ENCODE measurements at places on chromosomes 12 and 14.

- no peak for DNase-seq
These were observed 13.9 kb upstream of the DCD start for GRCh38 chr12:54662026-54662425.

- no peak for DNase-seq
These were observed 60.4 kb downstream of the TMTC3 start for GRCh38 chr12:88202500-88202899.

GRCh38 chr12:3418609-3419390 lies 72.2 kb upstream of the PRMT8 start:
- DNase-seq = no peak

- no peak for DNase-seq
These were observed 372.7 kb downstream of the IPO8 start for GRCh38 chr12:30323008-30323407.

DNA sequence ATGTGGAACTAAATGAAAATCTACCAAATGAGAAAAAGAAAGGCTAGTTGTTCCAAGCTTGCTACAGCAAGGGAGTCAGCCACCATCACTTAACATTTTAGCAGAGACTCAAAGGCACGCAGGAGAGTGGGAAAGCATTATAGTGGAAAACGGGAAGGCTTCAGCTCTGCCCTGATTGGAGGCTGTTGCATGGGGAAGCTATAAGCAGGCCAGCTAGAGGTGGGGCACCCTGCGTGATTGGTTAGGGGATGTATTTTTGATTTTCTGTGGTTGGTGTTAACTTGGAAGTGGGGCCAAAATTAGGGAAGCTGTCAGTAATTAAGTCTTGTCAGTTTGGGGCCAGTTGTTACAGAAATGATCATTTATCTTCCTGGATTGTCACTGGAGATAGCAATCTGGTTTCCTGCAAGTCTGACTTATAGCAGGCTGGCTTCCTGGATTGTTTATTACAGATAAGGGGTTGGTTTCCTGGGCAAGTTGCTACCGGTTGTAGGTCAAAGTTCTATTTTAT lies 93.9 kb downstream of the FAR2 start:
- DNase-seq = no peak

DNA sequence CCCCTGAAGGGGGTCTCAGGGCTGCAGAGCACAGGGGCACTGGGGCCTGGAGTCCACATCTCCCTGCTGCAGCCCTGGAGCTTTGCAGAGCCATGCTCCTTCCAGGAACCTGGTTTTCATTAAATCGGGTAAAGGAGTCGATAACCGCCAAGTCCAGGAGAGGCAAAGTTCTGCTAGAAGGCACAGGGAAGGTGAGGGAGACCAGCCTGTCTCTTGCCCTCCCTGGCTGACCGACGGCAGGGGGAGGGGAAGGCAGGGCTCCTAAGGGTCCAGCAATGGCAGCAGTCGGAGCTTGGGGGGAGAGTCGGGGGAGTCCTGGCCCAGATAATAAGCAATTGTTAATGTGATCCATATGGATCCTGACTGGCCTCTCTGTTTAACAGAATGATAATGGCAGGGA lies 3.0 kb downstream of the FIGNL2 start:
- DNase-seq = no peak

- no peak for DNase-seq
These were observed 5.7 kb downstream of the METTL25 start for GRCh38 chr12:82363990-82364389.

GRCh38 chr12:89261982-89262381 lies 90.3 kb downstream of the DUSP6 start:
- no peak for DNase-seq

DNA sequence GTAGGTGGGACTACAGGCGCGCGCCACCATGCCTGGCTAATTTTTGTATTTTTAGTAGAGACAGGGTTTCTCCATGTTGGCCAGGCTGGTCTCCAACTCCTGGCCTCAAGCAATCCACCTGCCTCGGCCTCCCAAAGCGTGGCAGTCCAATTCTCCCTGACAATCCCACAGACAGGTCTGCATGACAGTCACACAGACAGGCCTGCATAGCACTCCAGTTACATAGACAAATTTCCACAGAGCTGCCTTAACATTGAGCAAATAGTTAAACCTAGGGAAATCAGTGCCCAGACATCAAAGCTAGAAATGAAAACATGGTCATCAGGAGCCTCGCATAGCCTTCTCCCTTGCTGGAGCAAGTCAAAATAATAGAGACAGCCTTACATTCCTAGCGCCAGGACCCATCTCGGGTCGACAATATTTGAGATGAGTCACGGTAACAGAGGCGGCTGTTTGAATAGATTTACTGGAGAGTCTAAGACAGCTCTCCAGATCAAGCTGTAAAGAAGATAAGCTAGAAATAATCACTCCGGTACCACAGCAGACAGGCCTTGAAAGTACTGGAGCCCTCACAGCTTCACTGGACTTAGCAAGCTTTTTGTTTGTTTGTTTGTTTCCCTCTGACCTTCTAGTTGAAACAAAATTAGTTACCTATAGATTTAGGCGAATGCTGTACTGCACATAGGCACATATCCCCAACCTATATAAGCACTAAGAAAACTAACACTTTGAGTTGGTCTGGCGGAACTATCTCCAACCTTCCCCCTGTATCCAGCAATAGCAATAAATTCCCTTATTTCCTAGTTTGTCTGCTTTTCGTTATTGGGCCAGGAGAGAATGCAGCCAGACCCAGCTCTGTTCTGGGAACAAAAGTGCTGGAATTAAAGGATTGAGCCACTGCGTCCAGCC lies 23.8 kb upstream of the PYROXD1 start:
- no peak for DNase-seq

- DNase-seq = no peak
These were observed 13.2 kb upstream of the INF2 start for GRCh38 chr14:104676130-104676693.

DNA sequence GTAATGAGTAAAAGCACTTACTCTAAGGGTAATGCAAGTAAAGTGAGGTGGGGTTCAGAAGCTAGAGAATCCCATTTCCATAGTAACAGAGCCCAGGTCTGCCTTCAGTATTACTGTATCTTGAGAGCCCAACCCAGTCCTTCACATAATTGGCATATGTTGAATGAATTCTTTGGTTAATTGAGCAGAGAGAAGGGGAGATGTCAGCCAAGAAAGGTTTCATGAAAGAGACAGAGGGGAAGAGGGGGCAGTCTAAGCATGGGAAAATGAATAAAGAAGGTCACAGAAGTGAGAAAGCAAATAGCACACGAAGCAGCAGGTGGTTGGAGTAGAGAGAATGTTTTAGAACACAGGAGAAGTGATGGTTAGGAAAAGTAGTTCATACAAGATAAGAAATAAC lies 371.1 kb downstream of the SEC23A start:
- no peak for DNase-seq

- no peak for DNase-seq
These were observed 46.0 kb upstream of the ESRRB start for GRCh38 chr14:76329951-76330350.

GRCh38 chr12:110010853-110011723 lies 11.9 kb downstream of the ANKRD13A start:
- DNase-seq = no peak

GRCh38 chr14:59857328-59857727 lies 13.2 kb downstream of the RTN1 start:
- no peak for DNase-seq

GRCh38 chr12:112627851-112628250 lies 163.7 kb upstream of the RPH3A start:
- DNase-seq = no peak

DNA sequence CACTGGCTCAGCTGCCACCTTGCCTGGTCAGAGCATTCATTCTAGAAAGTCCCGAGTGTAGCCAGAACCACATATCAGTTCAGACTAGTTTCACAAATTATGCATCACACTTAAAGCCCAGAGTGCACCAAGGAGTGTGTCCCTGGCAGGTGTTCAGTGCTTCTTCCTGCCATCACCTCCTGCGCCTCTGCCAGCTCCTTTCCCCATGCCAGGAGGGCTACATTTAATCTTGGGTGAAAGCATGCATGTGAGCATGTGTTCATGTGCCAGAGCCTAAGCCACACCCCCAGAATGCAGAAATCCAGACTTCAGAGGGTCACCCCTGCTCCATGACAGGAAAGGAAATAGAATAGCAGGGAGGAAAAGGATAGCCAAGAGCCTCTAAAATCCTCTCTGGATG lies 381.6 kb downstream of the DPF3 start:
- DNase-seq = no peak

- no peak for DNase-seq
These were observed 93.6 kb upstream of the CCDC91 start for GRCh38 chr12:28096649-28097048.

DNA sequence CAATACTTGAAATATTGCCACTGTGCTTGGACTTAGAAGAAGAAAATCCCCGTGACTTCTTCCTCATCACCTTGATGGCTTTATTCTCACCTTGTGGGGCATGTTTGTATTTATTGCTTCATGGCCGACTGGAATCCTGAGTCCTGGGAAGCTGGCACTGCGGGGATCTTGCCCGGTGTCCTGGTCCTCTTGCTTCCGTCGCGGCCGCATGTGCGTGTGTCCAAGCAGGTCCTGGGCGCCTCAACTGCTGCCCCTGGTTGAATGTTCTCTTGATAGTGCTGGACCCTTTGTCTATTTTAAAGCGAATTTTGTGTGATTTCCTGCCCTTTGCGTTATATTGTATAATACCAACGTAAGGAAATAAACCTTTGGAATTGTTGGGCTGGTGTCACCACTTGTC lies 6.3 kb upstream of the PUS1 start:
- no peak for DNase-seq

- DNase-seq = no peak
These were observed 136.5 kb upstream of the VRK1 start for GRCh38 chr14:96660667-96661066.

GRCh38 chr12:2625289-2625612 lies 169.5 kb upstream of the FKBP4 start:
- DNase-seq = no peak

DNA sequence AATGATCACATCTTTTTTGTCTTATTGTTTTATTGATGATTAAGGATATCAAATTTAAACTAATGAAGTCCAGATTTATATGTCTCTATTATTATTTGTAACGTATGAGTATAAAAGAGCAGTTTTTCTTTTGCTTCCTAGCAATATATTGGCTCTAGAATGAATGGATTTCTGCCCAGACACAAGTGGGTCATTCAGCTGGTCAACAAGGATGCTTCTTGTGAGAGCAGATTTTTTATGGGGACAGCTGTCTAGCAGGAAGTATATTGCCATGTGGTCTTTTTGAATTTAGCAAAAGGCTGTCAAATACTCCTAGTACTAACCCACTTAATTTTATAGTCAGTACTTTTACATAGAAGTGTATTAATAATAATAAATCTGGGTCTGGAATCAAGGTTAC lies 1071.1 kb upstream of the FLRT2 start:
- no peak for DNase-seq

- no peak for DNase-seq
These were observed 88.7 kb upstream of the KCNA1 start for GRCh38 chr12:4820971-4821370.

GRCh38 chr12:105048315-105048714 lies 35.9 kb downstream of the ALDH1L2 start:
- DNase-seq = no peak

GRCh38 chr12:69321351-69321750 lies 26.8 kb upstream of the LYZ start:
- no peak for DNase-seq

GRCh38 chr14:74566174-74567141 lies 45.6 kb downstream of the LTBP2 start:
- no peak for DNase-seq

DNA sequence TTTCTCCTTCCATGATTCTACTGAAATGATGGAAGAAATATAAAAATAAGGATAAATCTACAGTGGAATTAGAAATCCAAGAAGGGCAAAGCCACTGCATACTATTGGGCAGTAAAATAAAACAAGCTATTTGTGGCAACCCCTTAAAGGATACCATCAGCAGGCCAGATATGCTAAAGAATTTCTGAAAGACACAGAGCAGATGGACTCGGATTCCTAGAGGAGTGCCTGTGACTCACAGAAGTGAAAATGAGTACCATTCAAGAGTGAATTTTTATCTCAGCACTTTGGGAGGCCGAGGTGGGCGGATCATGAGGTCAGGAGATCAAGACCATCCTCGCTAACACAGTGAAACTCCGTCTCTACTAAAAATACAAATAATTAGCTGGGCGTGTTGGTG lies 318.1 kb downstream of the LRIG3 start:
- DNase-seq = no peak

DNA sequence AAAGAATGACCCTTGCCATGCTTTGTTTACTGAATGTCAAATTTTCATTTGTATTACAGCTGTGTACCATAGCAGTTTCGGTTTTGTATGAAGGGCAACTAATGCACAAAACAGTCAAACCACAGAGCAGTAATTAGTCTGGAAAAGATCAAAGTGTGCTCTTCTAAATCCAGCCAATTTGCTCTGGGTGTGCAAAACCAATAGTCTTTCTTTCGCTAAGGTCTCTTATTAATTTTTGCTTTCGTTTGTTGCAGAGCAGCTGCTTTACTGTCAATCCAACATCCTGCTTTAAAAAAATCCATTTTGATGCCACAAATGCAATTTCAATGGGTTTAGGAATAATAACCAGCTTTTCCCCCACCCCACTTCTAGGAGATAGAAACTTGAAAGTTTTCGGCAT lies 114.2 kb downstream of the BRMS1L start:
- DNase-seq = no peak

GRCh38 chr12:94689002-94689645 lies 38.8 kb upstream of the TMCC3 start:
- no peak for DNase-seq

DNA sequence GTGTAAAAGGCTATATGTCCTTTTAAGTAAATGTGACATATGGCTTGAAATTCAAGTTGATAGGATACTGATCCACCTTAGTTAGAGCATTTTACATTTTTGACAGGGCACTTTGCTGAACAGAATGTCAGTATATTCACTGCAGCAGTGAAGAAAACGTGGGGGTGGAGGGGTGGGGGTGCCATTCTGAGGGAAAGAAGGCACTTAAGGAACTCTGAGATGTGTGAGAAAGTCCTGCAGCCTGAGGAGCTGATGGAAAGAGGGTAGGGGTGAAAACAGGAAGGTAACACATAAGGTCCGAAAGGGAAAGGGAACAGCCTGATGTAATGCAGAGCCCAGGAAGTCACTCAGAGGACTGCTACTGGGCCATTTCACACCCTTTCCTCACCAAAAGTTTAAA lies 265.5 kb upstream of the GRIP1 start:
- no peak for DNase-seq

DNA sequence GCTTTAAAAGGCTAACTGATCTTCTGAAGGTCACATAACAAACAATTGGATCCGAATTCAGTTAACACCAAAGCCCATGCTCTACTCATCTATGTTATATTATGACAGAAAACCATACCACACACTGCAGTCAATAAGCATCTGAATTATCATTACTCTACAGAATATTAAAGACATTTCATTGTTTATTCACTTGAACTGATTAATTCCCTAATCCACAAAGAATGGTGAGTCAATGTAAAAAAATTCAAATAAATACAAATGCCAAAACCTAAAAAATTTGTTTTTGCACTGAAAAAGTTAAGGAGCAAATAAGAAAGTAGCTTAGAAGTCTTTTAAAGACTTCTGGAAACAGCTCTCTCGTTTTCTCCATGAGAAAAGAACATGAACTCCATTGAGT lies 13.7 kb downstream of the NID2 start:
- no peak for DNase-seq

- DNase-seq = no peak
These were observed 112.7 kb downstream of the EFCAB11 start for GRCh38 chr14:89841851-89842250.

GRCh38 chr14:56212521-56212920 lies 94.3 kb downstream of the PELI2 start:
- no peak for DNase-seq
